ENCODE measurements at places on chromosomes 16 and 17.

- DNase-seq: no peak
Observed at GRCh38 chr17:81431545-81432482, 36.6 kb downstream of the BAHCC1 start.

DNA sequence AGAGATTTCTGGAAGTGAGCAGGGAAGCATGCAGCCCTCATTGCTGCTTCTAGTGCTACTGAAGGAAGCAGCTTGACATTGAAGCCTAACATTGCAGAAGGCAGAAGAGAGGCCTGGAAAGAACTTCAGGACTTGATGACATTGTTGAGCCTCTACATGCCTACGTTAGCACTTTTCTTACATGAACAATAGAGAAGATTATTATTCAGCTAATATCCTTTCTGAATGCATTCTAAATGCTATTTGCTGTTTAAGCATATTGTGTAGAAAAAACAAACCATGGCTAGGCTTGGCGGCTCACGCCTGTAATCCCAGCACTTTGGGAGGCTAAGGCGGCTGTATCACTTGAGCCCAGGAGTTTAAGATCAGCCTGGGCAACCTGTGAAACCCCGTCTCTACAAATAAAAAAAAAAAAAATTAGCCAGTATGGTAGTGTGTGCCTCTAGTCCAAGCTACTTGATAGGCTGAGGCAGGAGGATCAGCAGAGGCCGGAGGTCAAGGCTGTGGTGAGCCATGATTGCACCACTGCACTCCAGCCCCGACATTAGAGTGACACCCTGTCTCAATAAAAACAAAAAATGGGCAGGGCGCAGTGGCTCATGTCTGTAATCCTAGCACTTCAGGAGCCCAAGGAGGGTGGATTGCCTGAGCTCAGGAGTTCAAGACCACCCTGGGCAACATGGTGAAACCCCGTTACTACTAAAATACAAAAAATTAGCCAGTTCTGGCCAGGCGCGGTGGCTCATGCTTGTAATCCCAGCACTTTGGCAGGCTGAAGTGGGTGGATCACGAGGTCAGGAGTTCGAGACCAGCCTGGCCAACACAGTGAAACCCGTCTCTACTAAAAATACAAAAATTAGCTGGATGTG, 2.2 kb upstream of the AURKB start:
- DNase-seq: no peak

DNA sequence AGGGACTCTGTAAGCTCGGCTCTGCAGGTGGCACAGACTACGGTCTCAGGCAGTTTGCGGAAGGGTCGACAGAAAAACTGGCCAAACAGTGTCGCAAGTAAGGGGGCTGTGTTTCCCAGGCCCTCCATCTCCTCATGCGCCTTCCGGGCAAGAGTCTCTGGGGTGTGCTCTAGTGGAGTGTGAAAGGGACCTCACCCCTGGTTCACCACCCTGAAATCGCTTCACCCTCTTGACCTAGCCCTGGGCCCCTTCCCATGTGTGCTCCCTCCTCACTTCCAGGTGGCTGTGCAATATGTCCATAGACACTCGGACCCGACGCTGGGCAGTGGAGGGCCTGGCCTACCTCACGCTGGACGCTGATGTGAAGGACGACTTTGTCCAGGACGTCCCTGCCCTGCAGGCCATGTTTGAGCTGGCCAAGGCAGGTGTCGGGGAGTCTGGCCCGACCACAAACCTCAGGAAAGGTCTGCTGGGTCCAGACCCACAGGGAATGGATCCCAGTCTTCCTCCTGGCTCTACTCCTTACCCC, 22.3 kb downstream of the UNC45B start:
- DNase-seq: no peak

- DNase-seq: no peak
Observed at GRCh38 chr16:51707666-51708065, 556.6 kb upstream of the SALL1 start.

DNA sequence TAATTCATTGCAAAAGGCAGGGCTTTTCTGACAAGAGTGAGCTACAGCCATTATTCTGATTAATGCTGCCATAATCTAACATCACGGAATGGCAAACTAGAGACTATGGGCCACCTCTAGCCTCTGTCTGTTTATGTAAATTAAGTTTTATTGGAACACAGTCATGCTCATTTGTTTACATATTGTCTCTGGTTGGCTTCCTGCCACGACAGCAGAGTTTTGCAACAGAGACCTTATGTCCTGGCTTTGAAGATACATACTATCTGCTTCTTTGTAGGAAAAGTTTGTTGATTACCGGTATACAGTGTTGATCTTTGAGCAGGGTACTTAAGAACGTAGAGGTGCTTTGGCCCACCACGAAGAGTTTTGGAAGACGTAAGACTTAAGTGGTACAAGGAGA, 715.9 kb upstream of the RBFOX1 start:
- DNase-seq: no peak

Data from cortex of kidney (tissue), 1 donor.